ENCODE measurements at places on chromosomes 16 and 17. TPM values are rescaled to one million over a fixed set of nuclear protein-coding genes. Genes with fewer than 3 reads are reported as not detected.

- peak overlapping the region; percentile 78 for H3K4me3 ChIP-seq
- H3K27me3 ChIP-seq = no peaks in the 10 kb centered on the region
- peaks cover 94% of the 10 kb centered on the region for H3K4me1 ChIP-seq
- H3K27ac ChIP-seq = peak overlapping the region; percentile 94
These were observed 241.1 kb downstream of the PRKCA start for GRCh38 chr17:66543526-66543925.

The RNF222 gene
- total RNA-seq = not detected

- H3K4me1 ChIP-seq = no peaks in the 10 kb centered on the region
- no peaks in the 10 kb centered on the region for H3K27me3 ChIP-seq
- peaks cover 4% of the 10 kb centered on the region for H3K36me3 ChIP-seq
- H3K4me3 ChIP-seq = no peak overlapping the region
These were observed 16.5 kb upstream of the ABCC1 start for GRCh38 chr16:15932939-15933338.

DNA sequence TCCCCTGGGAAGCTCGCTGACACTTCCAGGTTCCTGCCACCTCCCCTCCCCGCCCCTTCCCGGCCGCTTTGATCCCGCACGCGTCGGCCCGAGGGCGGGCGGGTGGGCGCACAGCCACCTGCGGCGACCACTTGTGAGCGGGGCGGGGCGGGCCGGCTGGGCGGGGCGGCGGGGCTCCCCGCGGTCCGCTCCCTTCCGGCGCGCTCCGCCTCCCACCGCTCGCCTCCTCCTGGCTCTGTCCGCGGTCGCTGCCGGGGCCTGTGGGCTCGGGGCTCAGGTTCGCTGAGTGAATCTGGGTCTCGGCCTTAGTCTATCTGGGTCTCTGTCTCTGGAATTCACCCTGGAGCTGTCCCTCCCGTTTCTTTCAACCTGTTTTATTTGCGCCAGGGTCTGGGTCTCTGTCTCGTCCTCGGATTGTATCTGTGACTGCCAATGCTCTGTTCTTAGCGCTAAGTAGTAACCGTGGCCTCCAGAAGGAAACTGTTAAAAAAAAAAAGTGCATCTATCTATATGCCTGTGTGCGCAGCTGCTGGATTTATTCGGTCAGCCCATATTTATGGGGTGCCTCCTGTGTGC, 2.7 kb upstream of the HES7 start:
- no peak for DNase-seq
- H3K27ac ChIP-seq = peak overlapping the region; percentile 72
- no peaks in the 10 kb centered on the region for H3K36me3 ChIP-seq

The PIK3R6 gene
- not detected for total RNA-seq
